CD4-positive, alpha-beta T cell treated with Interleukin-12 subunit alpha and Interleukin-12 subunit beta, for 1 hour (primary cell): ENCODE measurements at places on chromosomes 1 and 21.

- no peak for DNase-seq
Measured at GRCh38 chr1:168582688-168583336, 6.4 kb downstream of the XCL1 start.

- DNase-seq = no peak
Measured at GRCh38 chr1:178704833-178705232, 20.2 kb upstream of the RALGPS2 start.

DNA sequence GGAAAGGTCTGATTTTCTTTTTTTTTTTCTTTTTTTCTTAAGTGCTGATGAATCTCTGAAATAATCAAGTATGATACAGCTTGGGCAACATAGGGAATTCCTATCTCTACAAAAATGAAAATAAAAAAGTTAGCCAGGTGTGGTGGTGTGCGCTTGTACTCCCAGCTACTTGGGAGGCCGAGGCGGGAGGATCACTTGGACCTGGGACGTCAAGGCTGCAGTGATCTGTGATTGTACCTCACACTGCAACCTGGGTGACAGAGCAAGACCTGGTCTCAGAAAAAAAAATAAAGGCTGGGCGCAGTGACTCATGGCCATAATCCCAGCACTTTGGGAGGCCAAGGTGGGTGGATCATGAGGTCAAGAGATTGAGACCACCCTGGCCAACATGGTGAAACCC is 6.0 kb downstream of the TRAPPC10 start:
- no peak for DNase-seq

DNA sequence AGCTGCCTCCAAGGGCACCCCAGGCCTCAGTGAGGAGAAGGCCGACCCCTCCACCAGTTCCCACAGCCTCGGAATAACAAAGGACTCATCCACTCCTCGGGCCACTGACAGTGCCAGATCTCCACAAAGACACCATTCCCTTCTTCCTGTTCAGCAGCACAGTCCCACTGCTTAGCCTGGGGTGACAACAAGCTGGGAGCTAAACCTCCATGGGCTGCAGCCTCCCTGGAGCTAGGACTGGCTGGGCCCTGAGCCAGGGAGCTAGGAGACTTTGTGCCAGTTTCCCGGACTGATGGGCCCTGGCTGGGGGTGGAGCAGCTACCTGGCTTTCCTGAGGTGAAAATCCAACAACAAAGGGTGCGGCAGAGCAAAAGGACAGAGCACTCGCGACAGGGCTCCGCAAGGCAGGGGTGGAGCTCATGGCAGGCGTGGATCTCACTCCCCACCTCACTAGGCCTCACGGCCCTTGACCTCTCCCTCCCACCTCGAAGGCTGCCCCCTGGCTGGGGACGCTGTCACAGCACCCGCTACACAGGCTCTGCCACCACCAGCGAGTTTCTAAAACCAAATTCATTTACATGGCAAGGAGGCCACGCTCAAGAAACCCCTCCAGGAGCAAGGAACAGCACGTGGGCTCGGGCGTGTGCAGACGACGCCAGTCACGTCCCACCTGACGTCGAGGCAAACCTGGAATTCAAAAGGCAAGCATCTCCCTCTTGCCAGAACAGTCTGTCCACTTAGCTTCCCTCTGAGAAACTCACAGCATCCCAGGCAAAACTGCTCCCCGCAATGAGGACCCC is 13.8 kb downstream of the SLC35E2B start:
- DNase-seq = peak; percentile 58

DNA sequence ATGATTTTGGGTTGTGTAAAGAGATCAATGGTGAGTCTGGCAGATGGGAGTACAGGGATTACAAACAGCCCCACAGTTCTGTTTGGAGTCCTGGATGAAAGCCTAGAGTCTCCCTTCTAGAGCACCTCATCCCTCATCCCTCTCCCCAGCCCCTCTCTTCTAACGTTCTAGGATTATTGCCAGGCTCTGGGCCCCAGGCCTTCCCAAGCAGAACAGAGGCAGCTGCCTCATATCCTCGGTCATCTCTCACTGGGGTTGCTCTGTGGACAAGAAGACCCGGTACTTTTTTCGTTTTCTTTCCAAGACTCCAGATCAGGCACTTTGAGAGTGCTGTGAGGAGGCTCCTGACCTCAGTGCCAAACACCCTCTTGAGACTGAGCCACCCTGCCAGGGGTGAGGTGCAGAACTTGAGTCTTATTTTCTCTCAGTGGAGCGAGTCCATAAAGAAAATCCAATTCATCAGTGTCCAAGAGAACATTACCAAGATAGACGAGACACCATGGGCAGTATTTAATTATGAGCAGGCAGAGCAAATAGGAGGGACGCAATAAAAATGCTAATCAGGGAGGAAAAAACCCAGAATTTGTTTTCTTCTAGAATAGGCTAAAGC is 17.1 kb upstream of the KCND3 start:
- DNase-seq = no peak

- no peak for DNase-seq
Measured at GRCh38 chr1:72649211-72649888, 367.0 kb upstream of the NEGR1 start.

DNA sequence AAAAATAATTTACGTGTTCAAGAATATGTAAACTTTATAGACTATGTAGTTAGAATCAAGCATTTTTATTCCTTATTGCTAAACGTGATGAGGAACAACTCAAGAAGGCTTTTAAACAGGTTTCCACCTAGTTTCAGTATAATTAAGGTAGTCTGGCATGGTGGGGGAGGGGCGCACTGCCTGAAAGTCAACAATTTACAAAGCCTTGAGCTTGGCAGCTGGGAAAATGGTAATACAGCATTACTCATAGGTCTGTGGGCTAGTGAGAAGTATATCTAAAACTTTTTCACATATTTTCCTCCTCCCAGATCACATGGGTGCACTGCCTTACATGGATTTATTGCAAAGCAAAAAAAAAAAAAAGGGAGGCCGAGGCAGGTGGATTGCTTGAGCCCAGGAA is 75.2 kb downstream of the EVI5 start:
- DNase-seq = no peak

- no peak for DNase-seq
Measured at GRCh38 chr1:114081437-114082303, 72.0 kb downstream of the SYT6 start.

DNA sequence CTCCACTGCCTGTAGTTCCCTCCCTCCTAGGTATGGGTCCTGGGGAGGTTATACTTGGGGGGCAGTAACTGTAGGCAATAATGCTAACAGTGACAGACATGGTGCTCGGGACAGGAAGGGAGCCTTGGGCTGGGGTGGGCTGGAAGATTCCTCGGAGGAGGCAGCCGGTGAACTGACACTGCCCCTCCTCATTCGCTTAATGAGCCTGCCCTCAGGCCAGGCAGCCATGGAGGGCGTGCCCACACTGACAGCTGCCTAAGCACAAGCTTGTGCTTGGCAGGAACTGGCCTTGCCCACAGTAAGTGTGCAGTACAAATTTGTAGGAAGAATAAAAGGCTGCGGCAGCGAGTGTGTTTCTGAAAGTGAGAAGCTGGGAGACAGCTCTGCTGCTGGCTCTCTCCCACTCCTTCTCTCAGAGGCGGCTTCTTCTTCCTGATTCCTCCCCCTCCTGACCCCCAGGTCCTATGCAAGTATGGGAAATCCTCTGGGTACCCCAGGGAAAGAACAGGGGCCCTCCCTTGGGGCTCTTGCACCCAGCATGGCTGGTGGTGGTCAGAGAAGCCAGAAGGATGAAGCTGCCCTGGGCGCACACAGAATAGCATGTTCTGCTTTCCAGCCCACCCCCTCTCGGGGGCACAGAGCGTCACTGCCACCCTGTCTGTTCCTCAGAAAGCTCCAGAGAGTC is 23.6 kb downstream of the OPTC start:
- no peak for DNase-seq

GRCh38 chr1:32773018-32773763 is 44.0 kb downstream of the YARS1 start:
- DNase-seq = peak; percentile 76

- DNase-seq = no peak
Measured at GRCh38 chr1:44806704-44807363, at the start of gene DYNLT4. Gene DYNLT4, minus strand, starts transcription at chr1:44807351. Its CDS starts 683 bp downstream, at chr1:44806668.

- no peak for DNase-seq
Measured at GRCh38 chr1:66570196-66570595, 36.2 kb downstream of the SGIP1 start.

DNA sequence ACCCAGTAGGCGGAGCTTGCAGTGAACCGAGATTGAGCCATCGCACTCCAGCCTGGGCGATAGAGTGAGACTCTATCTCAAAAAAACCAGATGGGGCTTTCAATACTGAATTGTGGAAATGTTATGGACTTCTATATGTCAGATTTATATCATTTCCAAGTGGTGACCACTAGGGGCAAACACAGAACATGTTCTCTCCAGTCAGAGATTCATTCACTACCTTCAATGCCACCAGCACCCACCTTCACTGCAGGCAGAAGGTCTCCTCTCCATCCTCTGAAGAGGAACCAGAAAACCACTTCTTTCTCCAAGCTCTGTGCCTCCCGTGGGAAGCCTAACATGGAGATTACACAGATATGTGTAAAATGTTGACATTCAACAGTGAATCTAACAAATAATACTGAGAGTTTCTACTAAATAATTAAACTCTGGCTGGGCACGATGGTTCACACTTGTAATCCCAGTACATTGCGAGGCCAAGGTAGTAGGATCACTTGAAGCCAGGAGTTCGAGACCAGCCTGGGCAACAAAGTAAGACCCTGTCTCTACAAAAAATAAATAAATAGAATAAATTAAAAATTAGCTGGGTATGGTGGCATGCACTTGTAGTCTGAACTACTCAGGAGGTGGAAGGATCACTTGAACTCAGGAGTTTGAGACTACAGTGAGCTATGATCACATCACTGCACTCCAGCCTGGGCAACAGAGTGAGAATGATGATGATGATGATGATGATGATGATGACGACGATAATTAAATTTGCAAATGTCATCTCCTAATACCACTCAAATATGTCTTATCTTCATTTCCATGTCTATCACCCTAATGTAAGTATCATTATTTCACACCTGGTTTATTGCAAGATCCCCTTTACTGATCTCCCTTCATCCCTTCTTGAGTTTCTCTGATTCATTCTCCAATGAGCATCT is 151.1 kb downstream of the ZNF281 start:
- DNase-seq = peak; percentile 24

- DNase-seq = no peak
Measured at GRCh38 chr1:67759692-67760029, 73.6 kb downstream of the GNG12 start.

- no peak for DNase-seq
Measured at GRCh38 chr21:31900121-31900895, 27.5 kb downstream of the HUNK start.

- no peak for DNase-seq
Measured at GRCh38 chr21:45536301-45537081, 5.7 kb downstream of the SLC19A1 start.

- no peak for DNase-seq
Measured at GRCh38 chr1:64701071-64701470, 43.8 kb upstream of the RAVER2 start.

GRCh38 chr1:212254853-212255363 is 30.3 kb upstream of the PPP2R5A start:
- peak; percentile 34 for DNase-seq

DNA sequence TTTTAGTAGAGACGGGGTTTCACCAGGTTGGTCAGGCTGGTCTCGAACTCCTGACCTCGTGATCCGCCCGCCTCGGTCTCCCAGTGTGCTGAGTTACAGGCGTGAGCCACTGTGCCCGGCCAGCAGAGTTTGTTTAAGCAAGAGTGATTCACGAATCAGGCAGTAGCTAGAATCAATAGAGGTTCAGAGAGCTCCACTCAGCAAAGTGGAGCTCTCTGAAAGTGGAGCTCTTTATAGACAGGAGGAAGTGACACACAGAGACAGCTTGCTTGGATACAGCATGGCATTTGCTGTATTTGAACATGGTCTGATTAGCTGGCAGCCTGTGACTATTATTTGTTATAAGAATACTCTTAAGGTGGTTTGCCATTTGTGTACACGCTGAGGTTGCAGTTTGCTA is 27.1 kb upstream of the CD34 start:
- no peak for DNase-seq

DNA sequence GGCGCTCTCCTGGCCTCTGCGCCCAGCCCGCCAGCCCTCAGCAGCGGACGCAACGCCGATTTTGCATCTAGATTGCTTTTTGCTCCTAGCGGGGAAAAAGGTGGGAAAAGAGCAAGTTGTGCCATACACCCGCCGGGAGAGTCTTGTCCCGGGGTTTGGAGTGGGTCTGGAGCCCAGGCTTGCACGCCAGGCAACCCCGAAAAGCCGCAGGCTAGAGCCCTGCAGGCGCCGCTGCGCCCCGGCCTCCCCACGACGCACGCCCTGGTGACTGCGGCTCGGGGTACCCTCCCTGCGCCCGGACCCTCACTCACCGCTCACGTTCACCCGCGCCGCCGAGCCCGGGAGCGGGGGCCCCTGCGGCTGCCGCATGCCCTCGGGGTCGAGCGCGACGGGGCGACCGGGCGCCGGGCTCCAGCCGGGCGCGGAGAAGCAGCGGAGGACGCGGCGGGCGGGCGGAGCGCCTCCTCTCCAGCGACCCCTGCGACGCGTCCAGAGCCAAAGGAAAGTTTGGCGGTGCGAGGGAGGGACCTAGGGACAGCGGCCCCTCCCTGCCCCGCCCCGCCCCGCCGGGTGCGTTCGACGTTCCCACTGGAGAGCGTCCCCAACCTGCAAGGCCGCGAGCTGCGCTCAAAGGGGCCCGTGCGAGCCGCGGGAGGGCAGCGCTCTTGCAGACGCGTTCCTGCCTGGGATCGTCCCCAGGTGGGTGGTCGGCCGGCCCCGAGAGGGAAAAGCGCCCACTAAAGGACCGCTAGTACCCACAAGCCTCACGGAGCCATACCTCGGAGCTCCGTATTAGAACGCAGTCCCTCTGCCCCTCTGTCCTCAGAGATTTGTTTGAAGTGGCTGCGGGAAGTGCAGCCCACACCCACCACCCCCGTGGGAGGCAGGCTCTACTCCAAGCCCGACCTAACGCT is at the start of gene LPAR3:
LPAR3 (minus strand) TSS at position 502 of the 914 bp plus-strand sequence. CDS start 27,086 bp downstream, outside the sequence.
- DNase-seq = peak; percentile 20

DNA sequence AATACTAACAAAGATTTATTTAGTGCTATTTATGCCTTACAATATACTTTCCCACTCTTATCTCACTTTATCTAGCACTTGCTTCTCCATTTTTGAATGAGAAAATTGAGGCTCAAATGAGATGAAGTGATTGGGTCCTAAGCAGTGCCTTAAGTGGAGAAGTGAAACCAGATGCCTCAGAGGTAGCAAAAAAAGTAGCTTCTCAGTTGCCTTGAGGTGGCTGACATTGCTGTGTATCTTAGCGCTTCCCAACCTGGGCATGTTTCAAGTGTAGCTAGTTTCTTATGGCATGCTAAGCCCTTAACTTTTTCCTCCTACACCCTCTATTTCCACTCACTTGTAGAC is 390.4 kb downstream of the OMA1 start:
- DNase-seq = no peak

DNA sequence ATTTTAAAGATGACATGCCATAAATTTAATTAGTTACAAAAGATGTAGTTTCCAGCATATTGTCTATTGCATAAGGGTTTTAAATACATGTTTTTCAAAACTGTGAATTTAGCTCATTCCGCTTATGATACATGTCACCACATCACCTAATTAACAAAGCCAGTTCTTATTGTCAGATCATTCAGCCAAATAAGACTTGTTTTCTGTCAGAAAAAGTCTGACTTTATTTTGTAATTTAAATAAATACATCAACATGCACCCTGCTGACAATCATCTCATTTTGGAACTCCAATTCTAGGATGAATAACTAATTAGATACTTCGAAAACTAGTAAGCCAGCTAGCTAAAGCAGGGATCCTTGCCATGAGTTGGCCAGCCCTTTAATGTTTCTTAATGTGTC is 110.9 kb upstream of the APP start:
- no peak for DNase-seq
